ENCODE measurements at places on chromosomes 11 and 22.

DNA sequence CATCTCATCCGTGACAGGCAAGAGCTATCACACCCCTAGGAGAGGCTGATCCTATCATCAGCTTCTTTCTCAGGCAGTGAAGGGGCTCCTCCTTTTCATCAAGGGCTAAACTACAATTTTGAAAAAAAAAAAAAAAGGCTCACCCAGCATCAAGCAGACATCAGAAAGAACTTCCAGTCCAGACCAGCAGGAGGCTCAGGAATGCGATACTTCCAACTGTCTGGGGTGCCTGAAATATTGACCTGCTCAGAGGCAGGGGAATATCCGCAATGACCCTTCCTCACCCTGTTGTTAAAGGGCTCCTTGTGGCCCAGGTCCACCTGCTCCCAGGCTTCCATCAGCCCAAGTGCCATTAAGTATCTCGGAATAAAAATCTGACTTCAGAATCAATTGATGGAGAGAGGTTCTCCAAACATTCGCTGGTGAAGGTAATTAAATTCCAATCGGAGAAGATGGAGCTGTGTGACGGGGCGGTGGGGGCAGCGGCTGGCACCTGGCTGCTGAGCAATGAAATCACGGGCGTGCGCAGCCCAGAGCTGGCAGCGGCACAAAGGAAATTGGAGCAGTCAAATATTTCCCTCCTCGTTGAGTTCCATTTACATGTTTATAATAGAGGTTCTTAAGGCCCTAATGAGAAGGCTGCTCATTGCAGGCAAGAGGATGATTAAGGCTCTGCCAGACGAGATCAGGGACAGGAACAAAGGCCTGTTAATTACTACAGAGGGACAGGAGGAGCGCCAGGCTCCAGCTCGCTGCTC lies 69.0 kb upstream of the THY1 start:
- no peak for DNase-seq

DNA sequence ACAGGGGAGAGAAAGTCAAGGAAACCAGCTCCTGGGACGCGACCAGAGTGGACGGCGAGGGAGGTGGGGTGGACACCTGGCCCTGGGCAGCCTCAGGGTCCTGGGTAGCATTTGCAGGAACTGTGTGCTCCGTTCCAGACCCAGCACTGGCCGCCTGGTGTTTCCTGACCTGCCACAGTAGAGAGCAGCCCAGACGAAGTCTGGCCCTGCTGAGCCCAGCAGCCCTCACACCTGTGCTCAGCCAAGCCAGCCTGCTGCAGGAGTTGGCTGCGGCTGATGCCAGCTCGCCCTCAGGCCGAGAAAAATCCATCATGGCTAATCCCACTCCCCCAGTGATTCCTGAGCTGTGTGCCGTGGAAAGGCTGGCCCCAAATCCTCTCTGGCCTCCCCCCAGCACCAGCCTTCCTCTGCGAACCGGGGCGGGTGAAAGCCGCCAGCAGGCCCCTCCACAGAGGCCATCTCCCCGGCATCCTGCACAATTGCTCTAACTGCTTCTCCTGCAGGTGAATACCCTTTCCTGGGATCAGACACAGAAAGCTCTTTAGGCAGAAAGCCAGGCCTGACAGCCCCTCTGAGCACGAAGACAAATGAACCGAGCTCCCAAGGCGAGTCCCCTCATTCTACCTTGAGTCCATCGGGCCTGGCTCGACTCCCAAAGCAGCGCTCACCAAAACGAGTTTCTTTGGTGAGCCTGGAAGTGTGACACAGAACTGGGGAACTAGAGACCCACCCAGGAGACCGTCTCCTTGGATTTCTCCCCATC lies 88.6 kb downstream of the RTL6 start:
- no peak for DNase-seq

GRCh38 chr11:75513250-75513649 lies 12.5 kb downstream of the GDPD5 start:
- no peak for DNase-seq

DNA sequence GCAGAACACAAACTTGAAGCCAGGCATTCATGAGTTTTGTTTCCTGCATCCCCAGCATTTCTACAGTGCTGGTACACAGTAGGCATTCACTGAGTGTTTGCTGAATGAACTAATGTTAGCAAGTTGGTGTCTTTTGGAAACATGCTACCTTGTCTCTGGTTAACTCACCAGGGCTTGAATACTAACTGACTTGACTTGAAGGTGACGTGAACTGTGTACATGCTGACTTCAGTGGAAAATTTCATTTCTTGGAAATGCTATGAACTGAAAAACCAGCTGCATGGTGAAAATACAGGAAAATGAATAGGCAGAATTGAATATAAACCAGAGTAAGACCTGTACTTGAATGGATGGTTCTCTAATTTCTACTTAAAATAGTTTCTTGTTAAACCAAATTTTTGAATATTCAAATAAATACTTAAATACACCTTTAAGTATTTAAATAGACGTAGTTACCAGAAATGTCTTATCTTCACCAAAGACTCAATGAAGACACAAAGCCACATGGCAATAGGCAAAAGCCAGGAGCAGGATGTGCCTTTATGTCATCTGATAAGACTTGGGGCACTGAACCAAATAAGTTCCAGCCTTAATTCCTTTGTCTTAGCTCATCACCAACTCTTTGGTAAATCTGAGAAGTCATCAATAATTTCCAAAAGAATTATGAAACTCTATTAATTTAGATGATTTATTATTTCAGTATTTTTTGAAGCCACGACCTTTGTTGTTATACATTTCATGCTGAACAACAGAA lies 39.7 kb upstream of the POU2AF2 start:
- DNase-seq: no peak
